ENCODE measurements at places on chromosomes 12 and 14.
A peak's percentile ranks its signal among the peaks of the same experiment; 100 is the strongest.

DNA sequence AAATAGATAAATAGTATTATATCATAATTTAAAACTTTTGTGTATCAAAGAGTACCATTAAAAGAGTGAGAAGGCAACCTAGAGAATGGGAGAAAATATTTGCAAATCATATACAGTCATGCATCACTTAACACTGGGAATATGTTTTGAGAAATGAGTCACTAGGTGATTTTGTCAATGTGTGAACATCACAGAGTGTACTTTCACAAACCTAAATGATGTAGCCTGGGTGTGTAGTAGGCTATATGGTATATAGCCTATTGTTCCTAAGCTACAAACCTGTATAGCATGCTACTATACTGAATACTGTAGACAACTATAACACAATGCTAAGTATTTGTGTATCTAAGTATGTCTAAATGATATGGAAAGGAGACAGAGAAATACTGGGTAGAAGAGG, 48.0 kb upstream of the ARID2 start:
- DNase-seq, result no peak
- no peaks in the 10 kb centered on the region for H3K36me3 ChIP-seq
- no peak overlapping the region for H3K27ac ChIP-seq
- H3K4me1 ChIP-seq, result no peaks in the 10 kb centered on the region

- peaks cover 3% of the 10 kb centered on the region for H3K27me3 ChIP-seq
- no peak overlapping the region for H3K27ac ChIP-seq
- H3K36me3 ChIP-seq, result peaks cover 1% of the 10 kb centered on the region
- peaks cover 6% of the 10 kb centered on the region for H3K4me1 ChIP-seq
- no peak overlapping the region for H3K4me3 ChIP-seq
- DNase-seq, result no peak
Observed at GRCh38 chr14:51547701-51548100, 104.0 kb upstream of the FRMD6 start.

- peak overlapping the region; percentile 51 for H3K27ac ChIP-seq
- no peaks in the 10 kb centered on the region for H3K36me3 ChIP-seq
- H3K4me3 ChIP-seq, result no peak overlapping the region
- H3K27me3 ChIP-seq, result no peaks in the 10 kb centered on the region
- peaks cover 36% of the 10 kb centered on the region for H3K4me1 ChIP-seq
- no peak for DNase-seq
Observed at GRCh38 chr14:21539189-21539940, 13.2 kb upstream of the SALL2 start.

DNA sequence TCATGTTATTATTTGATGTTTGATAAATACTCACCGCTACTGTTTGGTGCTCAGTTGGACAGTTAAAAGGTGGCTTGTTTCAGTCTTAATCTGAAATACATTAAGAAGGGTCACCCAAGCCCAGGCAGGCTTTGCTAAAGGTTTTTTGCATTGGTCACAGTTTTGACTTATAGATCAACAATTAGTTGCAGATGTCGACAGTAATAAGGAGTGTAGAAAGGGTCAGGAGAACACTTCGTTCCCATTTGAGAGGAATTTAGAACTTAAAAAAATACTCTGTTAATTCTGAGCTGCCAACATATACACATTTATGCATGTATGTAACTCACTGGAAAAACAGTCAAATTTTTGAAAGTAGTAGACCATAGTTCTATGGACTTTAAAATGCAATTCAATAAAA, 130.3 kb downstream of the TMEM30B start:
- no peaks in the 10 kb centered on the region for H3K36me3 ChIP-seq
- H3K4me3 ChIP-seq, result no peak overlapping the region
- H3K27ac ChIP-seq, result no peak overlapping the region
- H3K27me3 ChIP-seq, result no peaks in the 10 kb centered on the region
- H3K4me1 ChIP-seq, result peaks cover 6% of the 10 kb centered on the region
- no peak for DNase-seq

- no peak for DNase-seq
- H3K4me1 ChIP-seq, result peaks cover 30% of the 10 kb centered on the region
- H3K36me3 ChIP-seq, result no peaks in the 10 kb centered on the region
- H3K27me3 ChIP-seq, result peaks cover 39% of the 10 kb centered on the region
- no peak overlapping the region for H3K27ac ChIP-seq
- no peak overlapping the region for H3K4me3 ChIP-seq
Observed at GRCh38 chr12:68449196-68449595, 117.0 kb upstream of the MDM1 start.

- H3K4me1 ChIP-seq, result peaks cover 8% of the 10 kb centered on the region
- H3K36me3 ChIP-seq, result no peaks in the 10 kb centered on the region
- DNase-seq, result no peak
- peaks cover 7% of the 10 kb centered on the region for H3K27me3 ChIP-seq
Observed at GRCh38 chr12:52831251-52831650, 2.9 kb downstream of the KRT79 start.

DNA sequence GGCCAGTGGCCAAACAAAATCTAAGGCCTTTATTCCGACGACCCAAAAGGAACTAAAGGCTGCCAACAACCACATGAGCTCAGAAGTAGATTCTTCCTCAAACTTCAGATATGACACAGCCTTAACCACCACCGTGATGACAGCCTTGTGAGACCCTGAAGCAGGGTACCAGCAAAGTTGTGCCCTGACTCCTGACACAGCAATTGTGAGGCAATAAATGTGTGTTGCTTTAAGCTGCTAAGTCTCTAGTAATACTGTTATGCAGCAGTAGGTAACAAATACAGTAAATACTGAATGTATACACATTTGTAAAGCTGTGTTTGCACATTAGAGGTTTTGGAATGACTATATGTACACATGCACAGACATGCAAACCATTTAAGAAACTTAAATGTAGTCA, 10.7 kb upstream of the SLC6A13 start:
- peaks cover 18% of the 10 kb centered on the region for H3K4me1 ChIP-seq
- no peak overlapping the region for H3K27ac ChIP-seq
- DNase-seq, result no peak
- peaks cover 4% of the 10 kb centered on the region for H3K27me3 ChIP-seq
- H3K36me3 ChIP-seq, result peaks cover 4% of the 10 kb centered on the region
- H3K4me3 ChIP-seq, result no peak overlapping the region

Data from progenitor cell of endocrine pancreas (in vitro differentiated cells).